HCT116 (cell line): ENCODE measurements at places on chromosomes 3 and 15.

DNA sequence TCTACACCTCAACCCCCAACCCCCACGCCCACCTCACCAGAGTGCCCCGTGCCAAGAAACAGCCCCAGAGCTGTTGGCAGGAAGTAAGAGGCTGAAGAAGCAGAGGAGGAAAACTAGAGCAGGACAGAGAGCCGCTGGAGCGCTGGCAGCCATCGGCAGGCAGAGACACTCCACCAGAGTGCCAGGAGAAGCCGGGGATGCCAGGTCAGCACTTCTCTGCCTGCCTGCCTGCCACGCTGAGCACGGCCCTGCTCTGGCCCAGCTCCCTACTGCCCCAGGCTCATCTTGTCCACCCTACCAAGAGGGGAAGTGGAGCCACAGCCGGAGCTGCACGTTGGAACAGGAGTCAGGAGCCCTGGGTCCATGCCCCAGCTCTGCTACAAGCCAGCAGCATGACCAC lies 29.7 kb downstream of the CACNA2D2 start:
- no peak for DNase-seq

GRCh38 chr3:24199775-24200247 lies 254.7 kb downstream of the NR1D2 start:
- DNase-seq = no peak

- no peak for DNase-seq
Measured at GRCh38 chr3:8371085-8371551, 130.5 kb upstream of the LMCD1 start.

DNA sequence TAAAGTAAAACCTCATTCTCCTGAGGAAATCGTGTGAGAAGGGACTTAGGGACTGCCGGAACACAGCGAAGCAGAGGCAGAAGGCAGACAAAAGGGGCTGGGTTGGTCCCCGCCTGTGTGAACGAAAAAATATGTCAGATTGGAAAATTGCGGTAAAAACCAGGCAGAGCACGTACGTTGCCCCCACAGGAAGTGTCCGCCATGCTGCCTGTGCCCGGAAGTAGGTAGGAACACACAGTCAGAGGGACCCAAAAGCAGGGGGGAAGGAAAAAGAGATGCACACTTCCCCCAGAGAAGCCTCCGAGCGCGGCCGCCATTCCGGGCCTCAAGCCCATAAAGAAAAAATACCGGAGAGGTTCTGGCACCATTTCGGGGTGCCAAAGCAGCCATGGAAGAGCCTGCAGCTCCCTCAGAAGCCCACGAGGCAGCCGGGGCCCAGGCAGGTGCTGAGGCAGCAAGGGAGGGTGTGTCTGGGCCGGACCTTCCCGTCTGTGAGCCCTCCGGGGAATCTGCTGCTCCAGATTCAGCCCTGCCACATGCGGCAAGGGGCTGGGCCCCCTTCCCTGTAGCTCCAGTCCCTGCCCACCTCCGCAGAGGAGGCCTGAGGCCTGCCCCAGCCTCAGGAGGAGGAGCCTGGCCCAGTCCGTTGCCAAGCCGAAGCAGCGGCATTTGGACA lies at the start of gene MKRN3:
Gene MKRN3, plus strand, starts transcription at position 280 of the 676 bp plus-strand sequence. Its CDS starts 109 bp downstream, at position 389.
- DNase-seq = peak; percentile 87

GRCh38 chr15:91384189-91384730 lies 284.2 kb downstream of the SV2B start:
- DNase-seq = no peak
